Heart left ventricle (tissue), 16 donors: ENCODE measurements at places on chromosomes 4 and X.

DNA sequence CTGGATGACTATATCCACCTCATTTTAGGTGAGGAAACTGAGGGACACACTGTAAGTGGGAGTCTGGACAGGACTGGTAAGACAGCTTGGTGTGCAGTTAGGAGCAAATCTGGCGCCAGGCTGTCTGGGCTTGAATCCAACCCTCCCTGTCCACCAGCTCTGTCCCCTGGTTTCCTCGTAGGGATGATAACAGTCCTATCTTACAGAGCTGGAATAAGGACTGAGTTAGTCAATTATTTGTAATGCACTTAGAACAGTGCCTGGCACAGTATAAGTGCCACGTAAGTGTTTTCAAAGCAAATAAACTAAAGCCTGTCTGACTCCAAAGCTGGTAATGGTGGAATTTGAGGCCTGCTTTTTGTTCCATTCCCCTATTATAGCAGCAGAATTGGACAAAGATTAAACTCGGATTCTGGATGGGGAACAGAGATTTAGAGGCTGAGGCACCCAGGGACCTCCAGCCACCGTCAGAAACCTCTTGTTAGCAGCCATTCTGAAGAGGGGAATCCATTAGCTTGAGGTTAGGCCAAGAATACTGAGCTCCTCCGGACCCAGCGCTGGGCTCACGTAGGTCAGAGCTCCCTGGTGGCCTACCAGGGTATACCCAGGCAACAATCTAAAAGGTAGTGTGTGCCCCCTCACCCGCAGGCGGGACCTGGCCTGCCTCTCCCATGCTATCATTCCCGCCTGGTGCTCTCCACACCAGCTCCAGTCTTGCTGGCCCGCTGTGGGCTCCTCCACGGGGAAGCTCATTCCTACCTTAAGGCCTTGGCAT lies 102.1 kb downstream of the UCHL1 start:
- no peak overlapping the region for H3K4me3 ChIP-seq
- peak overlapping the region; percentile 84 for H3K27ac ChIP-seq
- peak; percentile 62 for DNase-seq
- H3K36me3 ChIP-seq: no peaks in the 10 kb centered on the region
- H3K4me1 ChIP-seq: peaks cover 28% of the 10 kb centered on the region
- H3K27me3 ChIP-seq: no peaks in the 10 kb centered on the region

GRCh38 chr4:9870165-9870790 lies 88.8 kb downstream of the DRD5 start:
- peaks cover 5% of the 10 kb centered on the region for H3K27me3 ChIP-seq
- no peaks in the 10 kb centered on the region for H3K4me1 ChIP-seq
- no peak overlapping the region for H3K4me3 ChIP-seq

DNA sequence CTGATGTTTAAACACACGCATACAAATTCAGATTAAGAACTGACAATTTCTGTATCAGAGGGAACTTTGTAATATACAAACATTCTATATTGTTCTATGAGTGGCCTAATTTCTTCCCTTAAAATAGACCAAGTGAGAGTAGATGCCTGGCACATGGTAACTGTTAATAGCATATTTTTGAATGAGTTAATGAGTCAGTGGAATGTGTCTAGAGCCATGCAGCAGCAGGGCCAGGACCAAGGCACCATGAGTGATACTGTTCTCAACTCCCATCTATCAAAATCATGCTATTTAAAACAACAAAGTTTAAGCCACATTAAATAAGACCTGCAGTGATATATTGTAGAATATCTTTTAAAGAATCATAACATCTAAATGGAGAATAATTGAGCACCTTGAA lies 98.3 kb downstream of the ARHGAP24 start:
- DNase-seq: no peak
- H3K4me1 ChIP-seq: no peaks in the 10 kb centered on the region
- H3K27me3 ChIP-seq: no peaks in the 10 kb centered on the region

GRCh38 chr4:12697970-12698369 lies 786.2 kb downstream of the RAB28 start:
- no peak overlapping the region for H3K27ac ChIP-seq
- H3K36me3 ChIP-seq: no peaks in the 10 kb centered on the region
- H3K4me3 ChIP-seq: no peak overlapping the region

GRCh38 chr4:10320130-10320529 lies 137.1 kb downstream of the ZNF518B start:
- no peaks in the 10 kb centered on the region for H3K4me1 ChIP-seq
- H3K36me3 ChIP-seq: no peaks in the 10 kb centered on the region
- H3K4me3 ChIP-seq: no peak overlapping the region
- no peak overlapping the region for H3K27ac ChIP-seq
- DNase-seq: no peak

DNA sequence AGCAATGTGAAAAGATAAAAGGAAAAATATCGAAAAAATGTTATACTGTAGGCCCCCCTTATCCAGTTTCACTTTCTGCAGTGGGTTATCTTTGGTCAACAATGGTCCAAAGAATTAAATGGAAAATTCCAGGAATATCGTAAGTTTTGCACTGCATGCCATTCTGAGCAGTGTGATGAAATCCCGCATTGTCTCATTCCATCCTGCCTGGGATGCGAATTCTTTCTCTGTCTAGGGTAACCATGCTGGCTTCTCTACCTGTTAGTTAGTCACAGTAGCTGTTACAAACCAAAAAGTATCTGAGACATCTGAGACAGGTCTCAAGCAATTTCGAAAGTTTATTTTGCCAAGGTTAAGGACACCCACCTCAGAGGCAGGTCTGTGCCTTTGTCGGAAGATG lies 170.3 kb downstream of the COX18 start:
- H3K27ac ChIP-seq: no peak overlapping the region
- no peaks in the 10 kb centered on the region for H3K36me3 ChIP-seq
- H3K4me1 ChIP-seq: no peaks in the 10 kb centered on the region

GRCh38 chrX:10685923-10686595 lies 65.7 kb upstream of the MID1 start:
- H3K36me3 ChIP-seq: no peaks in the 10 kb centered on the region
- no peak overlapping the region for H3K27ac ChIP-seq
- no peaks in the 10 kb centered on the region for H3K4me1 ChIP-seq

- no peak for DNase-seq
- H3K4me3 ChIP-seq: no peak overlapping the region
- H3K27ac ChIP-seq: no peak overlapping the region
- no peaks in the 10 kb centered on the region for H3K36me3 ChIP-seq
- H3K4me1 ChIP-seq: no peaks in the 10 kb centered on the region
- H3K27me3 ChIP-seq: no peaks in the 10 kb centered on the region
Measured at GRCh38 chr4:37388681-37389365, 144.3 kb downstream of the NWD2 start.
